Cortex of kidney (tissue), 1 donor: ENCODE measurements at places on chromosomes 3 and 15.

GRCh38 chr3:53890726-53891475 lies 758 bp downstream of the SELENOK start:
- no peak for DNase-seq

DNA sequence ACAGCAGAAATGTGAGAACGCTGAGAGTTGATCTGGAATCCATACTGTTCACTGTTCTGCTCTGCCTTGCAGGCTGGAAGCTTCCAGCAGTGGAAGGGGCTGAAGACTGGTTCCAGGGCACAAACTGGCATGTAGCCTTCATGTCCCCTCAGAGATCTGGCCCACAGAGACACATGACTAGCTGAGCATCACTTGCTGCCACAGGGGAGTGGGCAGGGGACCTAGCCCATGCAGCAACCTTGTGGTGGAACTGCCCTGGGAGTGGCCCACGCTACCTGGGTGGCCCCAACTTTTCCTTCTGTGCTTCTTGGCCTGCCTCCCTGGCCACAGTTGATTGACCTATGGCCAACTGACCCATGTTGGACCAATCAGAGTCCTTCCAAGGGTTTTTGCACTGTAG lies 98.1 kb downstream of the TPRA1 start:
- no peak for DNase-seq

DNA sequence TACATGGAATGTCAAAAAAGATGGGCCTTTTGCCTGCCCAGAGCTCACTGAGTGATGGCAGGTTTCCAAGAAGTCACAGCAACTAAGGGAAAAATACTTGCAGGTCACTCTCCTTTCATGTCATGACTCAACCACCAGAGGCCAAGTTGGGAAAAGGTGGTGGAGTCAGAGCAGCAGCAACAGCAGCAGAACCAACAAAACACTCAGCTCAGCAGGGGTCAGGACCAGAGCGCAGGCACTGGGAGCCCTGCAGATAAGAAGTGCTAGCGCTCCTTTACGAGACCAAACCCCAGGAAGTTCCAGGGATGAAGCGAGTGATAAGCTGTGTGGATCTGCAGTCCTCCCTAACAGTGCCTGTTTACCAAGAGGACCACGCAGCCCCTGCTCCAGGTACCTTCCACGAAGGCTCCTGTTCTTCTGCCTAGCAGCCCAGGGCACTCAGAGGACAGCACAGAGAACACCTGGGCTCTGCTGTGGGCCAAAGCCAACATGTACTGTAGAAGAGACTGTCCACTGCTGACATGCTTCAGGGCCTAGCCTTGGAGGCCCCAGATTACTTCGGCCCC lies 26.0 kb downstream of the POC1A start:
- DNase-seq = no peak

- DNase-seq = no peak
Measured at GRCh38 chr3:59653405-59654122, 603.7 kb upstream of the CFAP20DC start.

- DNase-seq = no peak
Measured at GRCh38 chr15:79122991-79123390, 32.4 kb upstream of the RASGRF1 start.

- DNase-seq = no peak
Measured at GRCh38 chr3:140617135-140617534, 60.7 kb upstream of the TRIM42 start.

DNA sequence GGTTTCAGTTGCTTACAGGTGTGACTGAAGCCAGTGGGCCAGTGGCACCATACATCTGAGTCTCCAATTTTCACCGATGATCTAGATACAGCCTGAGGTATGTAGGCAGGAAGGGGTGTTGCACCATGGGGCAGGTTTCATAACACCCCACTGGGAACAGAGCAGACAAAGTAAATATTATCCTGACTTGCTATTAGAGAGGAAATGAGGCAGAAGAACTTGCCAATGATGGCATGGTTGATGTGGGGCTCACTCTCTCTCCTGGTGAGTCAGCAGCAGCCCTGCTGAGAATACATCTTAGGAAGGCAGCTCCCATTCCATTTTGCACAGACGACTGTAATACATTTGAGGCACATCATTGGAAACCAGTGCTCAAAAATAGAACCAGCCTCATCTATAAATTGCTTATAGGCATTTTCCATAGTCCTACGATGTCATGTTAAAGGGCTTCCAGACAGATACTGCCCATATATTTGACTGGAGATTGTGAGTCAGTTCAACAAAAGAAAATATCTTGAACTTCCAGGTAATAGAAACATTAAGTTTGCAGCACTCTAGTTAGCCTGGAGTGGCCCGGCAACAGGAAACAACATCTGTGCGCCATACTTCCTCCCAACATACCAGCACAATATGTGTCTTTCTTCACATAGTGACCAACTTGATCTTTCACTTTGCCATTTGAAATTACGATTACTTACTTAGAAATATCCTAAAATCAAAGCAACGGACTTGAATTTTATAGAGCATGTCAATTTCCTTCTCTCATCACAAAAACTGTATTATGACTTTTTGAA lies 175.5 kb downstream of the NECTIN3 start:
- DNase-seq = no peak

DNA sequence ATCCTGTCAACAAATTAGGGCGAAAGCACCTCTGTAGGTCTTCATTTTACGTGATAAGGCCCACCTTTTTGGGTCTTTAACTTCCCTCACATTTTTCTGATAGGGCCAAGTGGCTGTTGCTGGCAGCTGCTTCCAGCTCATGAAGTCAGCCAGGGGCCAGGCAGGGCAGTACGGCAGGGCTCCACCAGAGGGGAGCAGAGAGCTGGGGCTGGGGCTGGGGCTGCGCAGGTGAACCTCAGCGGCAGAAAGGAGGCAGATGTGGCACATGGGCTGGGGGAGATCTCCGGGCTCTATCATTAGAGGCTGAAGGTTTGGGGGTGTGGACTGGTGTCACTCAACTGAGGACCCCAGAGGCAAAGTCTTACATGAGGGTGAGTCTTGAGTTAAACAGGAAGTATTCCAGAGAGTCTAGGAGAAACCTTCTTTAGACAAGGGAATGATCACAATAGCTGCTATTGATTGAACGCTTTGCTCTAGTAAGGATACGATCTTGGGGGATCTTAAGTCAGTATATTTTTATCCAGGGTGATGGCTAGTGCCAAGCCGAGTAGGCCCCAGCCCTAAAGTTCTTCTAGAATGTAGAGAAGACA lies 62.8 kb upstream of the MEX3B start:
- DNase-seq = no peak

GRCh38 chr15:77773903-77774302 lies 141.2 kb upstream of the LINGO1 start:
- no peak for DNase-seq

DNA sequence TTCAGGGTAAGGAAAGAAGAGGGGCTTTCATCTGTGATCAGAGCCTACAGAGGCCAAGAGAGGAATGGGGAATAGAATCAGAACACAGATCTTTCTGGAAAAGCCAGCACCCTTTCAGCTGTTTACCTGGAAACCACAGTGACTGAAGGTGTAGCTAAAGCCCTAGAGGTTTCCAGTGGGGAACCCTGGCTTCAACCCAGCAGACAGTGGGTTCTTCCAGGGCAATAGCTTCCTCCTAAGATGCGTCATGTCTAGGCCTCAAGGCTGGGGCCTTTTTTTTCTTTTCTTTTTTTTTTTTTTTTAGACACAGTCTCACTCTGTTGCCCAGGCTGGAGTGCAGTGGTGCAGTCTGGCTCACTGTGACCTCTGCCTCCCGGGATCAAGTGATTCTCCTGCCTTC lies 3.1 kb upstream of the CPNE9 start:
- DNase-seq = no peak
